Endodermal cell (in vitro differentiated cells): ENCODE measurements at places on chromosomes 2 and 18. TPM values are rescaled to one million over a fixed set of nuclear protein-coding genes. Genes with fewer than 3 reads are reported as not detected.

DNA sequence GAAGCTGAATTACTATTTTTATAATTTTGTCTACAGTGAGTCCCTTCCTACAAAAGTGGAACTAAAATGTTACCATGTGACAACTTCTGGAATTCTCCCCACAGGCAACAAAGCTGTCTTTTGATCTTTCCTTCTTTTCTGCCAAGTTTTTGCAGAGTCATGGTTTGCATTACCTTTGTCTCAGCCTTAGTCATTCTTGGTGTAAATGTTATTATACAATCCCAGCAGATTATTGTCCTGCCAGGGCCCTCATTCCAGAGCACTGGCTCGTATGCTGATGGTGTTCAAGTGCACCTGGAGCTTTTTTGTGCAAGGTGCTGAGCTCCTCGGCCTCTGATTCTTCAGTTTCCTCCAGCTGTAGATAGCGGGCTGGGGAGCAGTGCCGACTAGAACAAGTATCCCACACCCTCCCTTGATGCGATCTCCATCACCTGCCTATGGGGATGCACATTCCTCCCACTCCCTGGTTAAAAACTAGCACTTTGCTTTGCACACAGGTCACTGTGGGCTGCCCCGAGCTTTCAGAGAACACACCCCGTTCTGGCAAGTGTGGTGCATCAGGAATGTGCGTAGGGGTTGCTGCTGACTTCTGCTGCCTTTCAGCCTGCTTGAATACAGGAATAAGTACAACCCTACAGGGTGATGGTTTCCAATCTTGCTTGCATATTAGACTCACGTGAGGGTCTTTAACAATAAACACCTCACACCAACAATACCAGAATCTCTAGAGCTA is 263.6 kb downstream of the RNF144A start:
- DNase-seq: no peak

CRACDL gene
- total RNA-seq: 0.26 and 0.27 TPM in 2 replicates

DNA sequence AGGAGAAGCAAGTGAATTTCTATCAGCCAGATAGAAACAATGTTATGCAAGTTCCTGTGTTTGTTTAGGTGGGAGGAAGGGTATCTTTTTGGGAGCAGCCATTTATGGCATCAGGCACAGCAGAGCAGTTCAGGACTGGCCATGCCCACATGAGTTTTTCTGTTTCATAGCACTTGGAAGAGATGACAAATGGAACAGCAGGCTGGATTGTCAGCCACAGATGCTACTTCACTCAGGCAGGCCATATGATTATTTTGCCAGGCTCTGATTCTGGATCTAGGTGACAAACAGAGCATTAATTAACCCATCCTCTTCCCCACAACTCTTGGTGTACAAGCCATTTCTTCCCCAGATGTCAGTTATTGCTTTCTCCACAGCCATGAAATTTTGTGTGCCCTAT is 63.8 kb downstream of the GALNT13 start:
- DNase-seq: no peak

DNA sequence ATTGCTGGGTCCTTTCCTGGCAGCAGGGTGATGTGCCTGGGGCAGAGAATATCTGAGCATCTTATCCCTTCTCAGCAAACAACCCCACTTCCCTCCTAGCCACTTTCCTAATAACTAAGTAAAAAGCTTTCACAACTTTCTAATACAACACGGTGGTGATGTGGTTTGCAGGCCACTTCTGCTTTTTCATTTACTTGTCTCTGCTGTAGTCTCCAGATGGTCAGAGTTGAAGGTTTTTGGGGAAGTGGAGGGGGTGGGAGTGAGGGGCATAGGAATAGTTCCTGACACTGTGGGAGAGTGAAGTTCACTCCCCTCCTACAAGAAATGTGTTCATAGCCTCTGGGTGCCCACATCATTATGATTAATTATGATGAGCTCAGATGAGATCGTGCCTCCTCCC is 11.6 kb downstream of the OXER1 start:
- DNase-seq: no peak

- DNase-seq: no peak
These were observed 62.3 kb upstream of the MCFD2 start for GRCh38 chr2:46977899-46978298.
